Activated naive CD8-positive, alpha-beta T cell treated with anti-CD3 and anti-CD28 coated beads for 36 hours (primary cell): ENCODE measurements at places on chromosomes 2 and 18.

GRCh38 chr2:114057638-114058037 is 167.7 kb downstream of the ACTR3 start:
- DNase-seq: no peak

GRCh38 chr2:10258726-10259125 is 44.0 kb upstream of the HPCAL1 start:
- no peak for DNase-seq

GRCh38 chr18:24538414-24539264 is 78.2 kb downstream of the HRH4 start:
- DNase-seq: no peak

DNA sequence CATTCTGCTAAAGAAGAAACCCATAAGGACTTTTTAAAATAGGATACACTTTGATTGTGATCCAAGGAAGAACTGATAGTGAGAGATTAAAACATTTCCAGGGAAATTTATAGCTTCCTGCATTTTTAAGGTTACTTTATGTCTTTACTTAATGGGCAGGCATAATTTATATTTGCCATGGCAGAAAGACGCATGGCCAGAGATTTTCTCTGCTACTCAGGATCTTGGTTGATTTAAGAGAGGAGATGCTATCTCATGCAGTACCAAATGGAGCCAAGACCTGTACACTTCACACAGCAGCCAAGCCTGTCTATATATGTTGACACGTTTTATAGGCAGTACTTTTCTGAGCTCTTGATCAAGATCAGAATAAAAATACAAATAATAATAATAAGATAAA is 60.9 kb upstream of the NT5C1B start:
- DNase-seq: no peak

DNA sequence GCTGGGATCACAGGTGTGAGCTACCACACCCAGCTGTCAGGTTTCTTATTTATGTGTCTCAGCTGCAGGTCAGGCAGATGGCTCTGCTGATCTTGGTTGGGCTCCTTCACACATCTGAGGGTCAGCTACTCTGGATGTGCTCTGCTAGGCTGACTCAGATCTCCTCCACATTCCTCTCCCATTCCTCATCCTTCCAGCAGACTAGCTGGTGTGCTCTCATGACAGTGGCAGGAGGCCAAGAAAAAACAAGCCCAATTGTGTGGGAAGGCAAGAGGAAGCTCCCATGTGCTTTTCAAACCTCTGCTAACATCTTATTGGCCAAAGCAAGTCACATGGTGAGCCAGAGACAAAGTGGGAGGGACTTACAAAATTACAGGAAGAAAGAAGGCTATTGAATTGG is 11.7 kb upstream of the MSH6 start:
- DNase-seq: no peak

- no peak for DNase-seq
Measured at GRCh38 chr2:119801040-119801439, 41.3 kb downstream of the PTPN4 start.

DNA sequence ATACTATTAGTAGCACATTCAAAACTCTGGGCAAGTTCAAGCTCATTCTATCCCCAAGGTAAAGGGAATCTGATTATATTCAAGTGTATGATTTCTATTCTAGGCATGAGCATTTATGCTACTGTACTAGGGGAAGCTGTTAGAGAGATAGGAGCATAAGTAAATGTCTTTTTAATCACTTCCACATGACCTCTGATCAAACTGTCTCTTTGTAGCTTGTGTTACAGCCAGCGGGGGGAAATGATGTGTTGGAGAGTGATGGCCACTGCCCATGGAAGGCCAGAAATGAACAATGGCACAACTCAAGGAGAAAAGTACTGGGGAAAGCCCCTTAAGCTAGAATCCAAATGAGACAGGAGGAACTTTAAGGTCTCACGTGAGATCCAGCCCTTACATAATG is 894.9 kb upstream of the CDH2 start:
- no peak for DNase-seq

- DNase-seq: no peak
Measured at GRCh38 chr2:235107640-235107951, 155.8 kb downstream of the SH3BP4 start.

GRCh38 chr2:151576080-151576479 is 158.2 kb downstream of the NEB start:
- DNase-seq: no peak

GRCh38 chr2:26692279-26692896 is at the start of gene KCNK3:
KCNK3 (plus strand) TSS chr2:26692722; CDS start chr2:26692876, 154 bp downstream.
- peak; percentile 60 for DNase-seq

DNA sequence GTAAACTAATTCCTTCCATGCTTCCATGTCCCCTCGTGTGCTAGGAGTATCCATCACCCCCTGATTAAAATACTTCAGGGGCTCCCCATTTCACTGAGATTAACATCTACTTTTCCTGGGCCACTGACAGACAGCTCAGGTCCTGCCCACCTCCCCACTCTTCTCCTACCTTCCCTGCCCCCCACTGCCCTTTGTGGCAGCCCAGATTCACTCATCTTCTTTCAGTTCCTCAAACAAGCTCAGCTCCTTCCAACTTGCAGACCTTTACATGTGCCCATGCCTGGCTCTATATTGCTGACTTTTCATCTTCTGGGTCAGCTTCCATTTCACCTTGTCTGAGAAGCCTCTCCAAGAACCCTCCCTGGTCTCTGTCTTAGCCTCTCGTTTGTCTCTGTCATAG is 12.0 kb downstream of the RUFY4 start:
- no peak for DNase-seq
